Right ventricle myocardium superior (tissue), 1 donor: ENCODE measurements at places on chromosomes 6 and 20.

- no peak for DNase-seq
Observed at GRCh38 chr6:66553441-66553840, 846.4 kb upstream of the EYS start.

- DNase-seq: no peak
Observed at GRCh38 chr6:119612911-119613381, 263.4 kb upstream of the MAN1A1 start.

DNA sequence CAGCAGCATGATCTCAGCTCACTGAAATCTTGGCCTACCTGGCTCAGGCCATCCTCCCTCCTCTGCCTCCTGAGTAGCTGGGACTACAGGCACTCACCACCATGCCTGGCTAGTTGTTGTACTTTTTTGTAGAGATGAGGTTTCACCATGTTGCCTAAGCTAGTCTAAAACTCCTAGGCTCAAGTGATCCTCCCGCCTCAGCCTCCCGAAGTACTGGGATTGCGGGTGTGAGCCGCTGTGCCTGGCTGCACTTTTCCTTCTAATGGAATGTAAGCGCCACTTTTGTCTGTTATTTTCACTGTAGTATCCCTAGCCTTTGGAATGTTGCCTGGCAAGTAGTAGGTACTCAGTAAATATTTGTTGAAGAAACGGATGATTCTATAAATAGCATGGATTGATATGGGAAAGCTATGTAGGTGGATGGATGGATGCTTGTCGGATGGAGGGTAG is 10.4 kb upstream of the TRIB3 start:
- no peak for DNase-seq

DNA sequence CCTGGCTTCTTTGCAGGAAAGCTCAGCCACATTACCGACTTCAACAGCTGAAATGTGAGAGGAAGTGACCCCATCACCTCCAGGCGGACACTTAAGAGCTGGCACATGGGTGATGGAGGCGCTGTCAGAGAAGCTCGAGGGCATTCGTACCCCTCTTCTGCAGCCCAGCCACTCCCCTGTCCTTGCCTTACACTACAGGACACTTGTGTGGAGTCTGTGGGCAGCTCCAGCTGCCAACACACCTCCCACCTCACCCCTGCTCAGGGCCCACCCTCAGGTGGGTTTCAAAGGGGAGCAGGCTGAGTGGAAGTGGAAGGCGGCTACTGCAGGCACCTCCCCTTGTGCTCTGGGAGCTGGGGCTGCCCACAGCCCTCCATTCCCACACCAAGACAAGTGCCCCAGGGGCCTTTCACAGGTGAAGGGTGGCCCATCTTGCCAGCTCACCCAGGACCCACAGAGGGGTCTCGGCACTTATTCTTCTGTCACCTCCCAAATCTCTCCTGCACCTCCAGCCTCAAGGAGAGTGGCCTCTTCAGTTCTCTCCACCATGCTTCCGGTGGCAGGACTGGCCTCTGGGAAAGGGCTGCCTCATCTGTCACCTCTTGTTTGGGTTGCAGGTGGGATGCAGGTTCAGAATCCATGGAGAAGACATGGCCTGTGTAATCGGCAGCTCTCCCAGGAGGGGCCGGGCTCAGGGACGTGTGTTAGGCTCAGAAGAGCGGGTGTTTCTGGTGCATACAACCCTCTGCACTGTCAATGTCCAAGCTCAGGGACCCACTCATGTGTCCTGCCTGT is 49.8 kb downstream of the IRF4 start:
- no peak for DNase-seq

GRCh38 chr6:162290846-162291465 is 436.6 kb downstream of the PRKN start:
- no peak for DNase-seq
